Activated naive CD4-positive, alpha-beta T cell (primary cell): ENCODE measurements at places on chromosomes 1 and 21.
A peak's percentile ranks its signal among the peaks of the same experiment; 100 is the strongest.

- peak; percentile 60 for DNase-seq
These were observed 70.8 kb upstream of the RHOU start for GRCh38 chr1:228664399-228664914.

DNA sequence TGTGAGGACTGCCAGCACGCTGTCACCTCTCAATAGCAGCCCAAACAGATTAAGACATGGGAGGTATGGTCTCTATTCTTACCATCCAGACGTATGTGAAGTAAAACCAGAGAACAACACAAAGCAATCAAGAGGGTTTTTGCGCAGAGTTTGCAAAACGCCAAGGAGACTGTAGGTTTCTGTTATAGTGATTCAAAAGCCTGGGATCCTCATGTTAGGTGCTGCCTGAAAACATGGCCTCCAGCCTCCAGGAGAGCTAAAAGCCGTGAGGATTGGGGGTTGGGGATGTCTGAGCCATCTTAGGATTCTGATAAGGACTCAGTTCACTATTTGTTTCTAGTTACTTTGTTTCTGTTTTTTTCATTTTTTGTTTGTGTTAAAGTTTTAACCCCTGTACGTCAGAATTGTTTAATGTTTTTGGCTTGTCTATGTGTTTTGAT, 4.2 kb upstream of the CCT8 start:
- no peak for DNase-seq

DNA sequence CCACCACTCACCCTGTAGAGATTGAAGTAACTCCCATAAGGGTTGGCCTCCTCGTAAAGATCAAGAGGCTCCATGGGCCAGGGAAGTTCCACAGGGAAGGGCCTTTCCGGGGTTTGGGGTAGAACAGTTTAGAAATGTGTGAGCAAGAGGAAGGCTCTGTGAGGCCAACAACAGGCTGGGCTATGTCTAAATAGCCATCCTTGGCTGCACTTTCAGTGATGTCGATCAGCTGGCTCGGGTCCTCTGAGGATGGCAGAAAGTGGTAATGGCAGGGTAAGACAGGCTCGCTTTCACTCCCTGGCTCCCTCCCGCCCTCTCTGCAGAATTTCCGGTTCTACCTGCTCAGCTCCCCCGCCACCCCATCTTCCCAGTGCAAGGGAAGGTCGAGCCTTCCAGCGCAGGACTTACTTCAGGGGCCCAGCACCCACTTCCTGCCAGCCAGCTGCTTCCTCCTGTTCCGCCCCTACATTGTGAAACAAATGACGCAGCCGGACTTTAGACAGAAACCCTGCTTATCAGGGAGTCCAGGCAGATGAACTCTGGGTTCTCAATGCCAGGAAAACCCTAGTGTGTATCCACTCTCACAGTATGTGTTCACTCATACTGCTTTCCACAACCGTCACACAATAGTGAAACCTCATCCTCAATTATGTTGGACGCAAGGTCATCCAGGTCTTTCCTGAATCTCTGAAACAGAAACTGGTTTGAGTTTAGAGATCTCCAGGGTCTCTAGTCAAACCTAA, 7.3 kb downstream of the F11R start:
- peak; percentile 22 for DNase-seq

DNA sequence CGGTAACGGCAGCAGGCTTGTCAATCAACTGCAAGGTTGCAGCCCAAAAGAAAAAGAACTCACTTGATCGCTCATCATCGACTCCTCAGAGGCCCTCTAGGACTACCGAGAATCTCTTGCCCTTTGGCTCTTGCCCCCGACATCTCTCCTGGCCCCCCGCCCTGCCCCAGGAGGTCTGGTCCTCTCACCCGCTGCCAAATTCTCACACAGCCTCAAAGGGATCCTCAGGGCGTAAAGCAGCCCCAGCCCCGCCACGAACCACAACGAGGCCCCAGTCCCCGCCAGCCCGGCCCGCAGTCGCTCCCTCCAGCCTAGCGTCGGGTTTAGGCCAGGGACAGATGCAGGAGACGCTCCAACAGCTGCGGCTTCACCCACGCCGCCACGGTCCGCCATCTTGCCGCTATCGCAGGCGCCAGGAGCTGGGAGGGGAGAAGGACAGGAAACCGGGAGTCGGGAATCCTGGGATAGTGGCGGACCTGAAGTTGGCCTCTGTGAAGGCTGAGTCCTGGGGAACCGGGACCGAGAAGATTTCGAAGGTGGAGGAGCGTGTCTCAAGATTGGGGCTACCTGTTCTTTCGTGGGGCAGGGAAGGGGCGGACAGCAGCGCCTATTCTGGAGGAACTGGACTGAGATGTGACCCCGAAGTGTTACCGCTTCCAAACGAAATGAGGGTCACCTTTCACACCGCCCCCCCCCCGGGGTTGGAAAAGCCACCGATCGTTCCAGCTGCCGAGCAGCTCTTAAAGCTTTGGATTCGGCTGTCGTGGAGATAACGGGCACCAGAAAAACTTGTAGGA, at the start of gene ST7L:
Gene ST7L (minus strand): TSS at position 421 of the 797 bp plus-strand sequence. CDS start 28 bp downstream, at position 393.
- peak; percentile 51 for DNase-seq

DNA sequence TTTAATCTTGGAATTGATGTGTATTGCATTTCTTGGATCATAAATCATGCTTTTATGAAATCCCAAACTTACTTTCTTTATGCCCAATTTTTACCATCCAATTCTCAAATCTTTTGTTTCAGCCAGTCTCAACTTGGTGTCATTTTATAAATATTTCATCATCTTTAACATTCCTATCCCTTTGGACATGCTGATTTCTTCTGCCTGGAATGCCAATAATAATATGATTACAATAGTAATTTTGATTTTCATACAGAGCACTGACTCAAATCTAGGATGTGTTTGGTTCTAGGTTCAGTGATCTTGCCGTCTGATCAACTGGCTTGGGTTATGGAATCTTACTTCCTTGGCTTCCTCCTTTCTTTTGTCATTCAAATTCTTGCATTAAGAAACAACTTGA, 12.8 kb downstream of the RRP15 start:
- no peak for DNase-seq

GRCh38 chr1:6971048-6971447, 185.8 kb downstream of the CAMTA1 start:
- no peak for DNase-seq

DNA sequence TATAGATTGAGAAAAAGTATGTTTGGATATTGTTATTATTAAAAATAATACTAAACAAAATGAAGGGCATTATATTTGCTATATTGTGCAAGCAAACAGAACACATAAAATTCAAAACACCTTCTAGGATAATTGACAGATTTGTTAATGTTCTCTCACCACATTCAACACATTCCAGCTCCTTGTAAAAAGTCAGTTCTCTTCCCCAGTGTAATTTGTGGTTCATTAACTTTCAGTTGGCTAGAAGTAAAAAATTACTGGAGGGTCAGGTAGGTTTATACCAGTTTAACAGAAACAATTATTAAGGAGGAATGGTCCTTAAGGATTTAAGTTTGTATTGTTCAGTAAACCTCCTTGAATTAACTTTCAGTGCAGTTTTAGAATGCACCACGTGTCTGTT, 1235.3 kb upstream of the ADGRL2 start:
- no peak for DNase-seq

GRCh38 chr1:86471291-86471690, 2.6 kb downstream of the CLCA1 start:
- no peak for DNase-seq
